EL (cell line): ENCODE measurements at places on chromosomes 4 and X.

GRCh38 chr4:173167758-173168395 is 734 bp upstream of the GALNT7 start:
- peak; percentile 45 for DNase-seq

- peak; percentile 82 for DNase-seq
Observed at GRCh38 chr4:158670975-158671664, 567 bp downstream of the C4orf46 start.

DNA sequence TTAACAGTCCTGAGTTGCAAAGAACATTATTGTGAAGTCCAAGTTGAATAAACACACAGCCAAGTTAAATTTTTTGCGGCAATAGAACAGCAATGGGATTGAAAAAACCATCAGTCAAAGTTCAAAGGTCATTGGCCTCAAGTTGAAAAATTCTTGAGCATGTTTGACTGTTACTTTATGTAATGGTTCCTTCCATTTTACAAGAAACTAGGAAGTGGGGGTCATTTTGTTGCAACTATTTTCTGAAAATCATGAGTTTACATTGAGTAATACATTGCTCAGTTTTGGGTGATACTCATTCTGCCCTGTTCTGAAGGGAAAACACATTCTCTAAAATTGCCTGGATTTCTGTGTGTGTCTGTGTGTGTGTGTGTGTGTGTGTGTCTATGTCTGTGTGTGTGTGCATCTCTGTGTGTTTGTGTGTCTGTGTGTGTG is 5.2 kb upstream of the IRF2 start:
- no peak for DNase-seq

DNA sequence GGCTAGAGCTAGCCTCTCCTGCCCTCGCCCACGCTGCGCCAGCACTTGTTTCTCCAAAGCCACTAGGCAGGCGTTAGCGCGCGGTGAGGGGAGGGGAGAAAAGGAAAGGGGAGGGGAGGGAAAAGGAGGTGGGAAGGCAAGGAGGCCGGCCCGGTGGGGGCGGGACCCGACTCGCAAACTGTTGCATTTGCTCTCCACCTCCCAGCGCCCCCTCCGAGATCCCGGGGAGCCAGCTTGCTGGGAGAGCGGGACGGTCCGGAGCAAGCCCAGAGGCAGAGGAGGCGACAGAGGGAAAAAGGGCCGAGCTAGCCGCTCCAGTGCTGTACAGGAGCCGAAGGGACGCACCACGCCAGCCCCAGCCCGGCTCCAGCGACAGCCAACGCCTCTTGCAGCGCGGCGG is at the start of gene AR:
TSS of gene AR (plus strand) at position 204 of the 400 bp plus-strand sequence. CDS start 1,126 bp downstream, outside the sequence.
- DNase-seq = peak; percentile 72

DNA sequence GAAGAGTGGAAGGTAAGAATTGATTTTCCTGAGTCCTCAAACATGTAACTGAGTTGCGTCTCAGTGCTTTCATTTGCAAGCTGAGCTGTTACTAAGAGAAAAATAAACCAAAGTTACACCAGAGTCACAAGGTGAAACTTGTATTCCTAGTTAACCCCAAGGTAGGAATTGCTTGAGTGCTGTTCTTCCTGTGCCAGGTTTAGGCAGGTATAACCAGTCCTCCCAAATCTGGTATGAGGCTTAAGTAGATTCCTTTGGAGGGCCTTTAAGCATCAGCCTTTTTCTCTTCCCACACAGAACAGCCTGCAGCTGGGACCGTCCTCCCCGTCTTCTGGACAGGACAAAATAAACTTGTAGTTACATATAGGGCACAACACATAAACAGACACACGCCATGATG is 2.3 kb upstream of the BTC start:
- DNase-seq = no peak

- no peak for DNase-seq
Observed at GRCh38 chr4:169593050-169593560, 19.3 kb downstream of the NEK1 start.

GRCh38 chrX:38036466-38036865 is 30.1 kb downstream of the SYTL5 start:
- DNase-seq = no peak

DNA sequence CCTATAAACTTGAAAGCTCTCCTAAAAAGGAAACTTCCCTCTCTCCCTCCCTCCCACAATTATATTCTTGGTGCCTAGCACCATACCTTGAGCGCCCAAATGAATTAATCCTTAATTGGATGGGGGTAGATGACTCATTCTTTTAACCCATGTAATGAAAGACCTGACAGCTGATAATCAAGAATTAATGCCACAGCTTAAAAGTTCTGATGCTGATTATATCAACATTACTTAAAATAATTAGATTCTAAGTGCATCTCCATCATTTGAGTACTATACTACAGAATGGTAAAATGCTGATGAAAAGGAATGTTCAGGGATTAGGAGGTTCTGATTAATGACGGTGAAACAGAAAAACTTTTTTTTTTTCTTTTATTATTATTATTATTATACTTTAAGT is 117.0 kb downstream of the ENOX2 start:
- DNase-seq = no peak

GRCh38 chr4:124189545-124189944 is 523.0 kb downstream of the ANKRD50 start:
- no peak for DNase-seq

- no peak for DNase-seq
Observed at GRCh38 chr4:71832049-71832448, 48.2 kb upstream of the GC start.

DNA sequence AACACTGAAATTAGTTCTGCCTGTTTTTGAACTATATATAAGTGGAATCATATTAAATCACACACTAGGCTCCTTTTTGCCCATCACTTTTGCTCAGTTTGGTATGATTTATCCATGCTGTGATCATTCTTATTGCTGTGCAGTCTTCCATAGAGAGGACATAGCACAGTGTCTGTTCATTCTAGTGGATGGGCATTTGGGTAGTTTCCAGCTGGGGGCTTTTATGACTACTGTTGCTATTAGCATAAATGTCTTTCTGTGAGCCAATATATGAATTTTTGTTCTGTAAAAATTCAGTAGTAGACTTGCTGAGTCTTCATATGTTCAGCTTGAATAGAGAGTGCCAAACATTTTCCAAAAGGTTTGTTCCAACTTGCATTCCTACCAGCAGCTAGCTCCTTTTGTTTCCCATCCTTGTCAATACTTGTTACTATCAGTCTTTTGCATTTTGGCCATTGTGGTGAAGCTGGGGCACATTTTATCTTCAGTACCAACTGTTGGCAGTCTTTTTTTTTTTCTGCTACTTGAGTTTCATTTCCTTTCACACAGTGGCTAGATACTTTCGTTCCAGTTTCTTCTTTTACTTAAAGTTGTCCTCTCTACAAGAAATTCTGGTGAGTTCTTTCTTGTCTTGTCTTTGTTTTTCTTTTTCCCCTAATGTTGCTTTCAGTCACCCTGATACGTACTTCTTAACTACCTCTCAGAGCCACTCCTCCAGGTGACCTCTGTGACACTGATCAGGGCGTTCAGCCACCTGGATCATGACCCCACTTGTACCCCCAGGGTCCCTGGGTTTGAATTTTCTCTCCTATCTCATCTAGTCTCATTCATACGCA is 87.0 kb downstream of the ANXA3 start:
- no peak for DNase-seq

DNA sequence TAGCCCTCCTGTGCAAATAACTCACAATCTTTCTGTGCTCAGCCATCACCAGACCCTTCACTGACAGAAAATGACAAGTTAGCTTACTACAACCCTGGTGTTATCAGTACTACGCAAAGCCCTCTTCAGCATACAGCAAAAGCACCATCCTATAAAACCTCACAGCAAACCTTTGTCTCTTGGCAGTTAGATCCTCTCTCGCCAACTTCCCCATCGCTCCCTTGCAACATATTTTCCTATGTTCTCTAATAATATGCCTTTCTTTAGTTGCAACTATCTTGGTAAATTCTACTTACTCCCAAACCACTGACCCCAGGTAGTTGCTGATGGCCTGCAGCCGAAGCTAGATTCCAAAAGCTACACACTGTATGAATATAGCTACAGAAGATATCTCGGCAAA is 856.9 kb upstream of the FRG1 start:
- no peak for DNase-seq

GRCh38 chrX:68748030-68748429 is 80.8 kb upstream of the EFNB1 start:
- no peak for DNase-seq

DNA sequence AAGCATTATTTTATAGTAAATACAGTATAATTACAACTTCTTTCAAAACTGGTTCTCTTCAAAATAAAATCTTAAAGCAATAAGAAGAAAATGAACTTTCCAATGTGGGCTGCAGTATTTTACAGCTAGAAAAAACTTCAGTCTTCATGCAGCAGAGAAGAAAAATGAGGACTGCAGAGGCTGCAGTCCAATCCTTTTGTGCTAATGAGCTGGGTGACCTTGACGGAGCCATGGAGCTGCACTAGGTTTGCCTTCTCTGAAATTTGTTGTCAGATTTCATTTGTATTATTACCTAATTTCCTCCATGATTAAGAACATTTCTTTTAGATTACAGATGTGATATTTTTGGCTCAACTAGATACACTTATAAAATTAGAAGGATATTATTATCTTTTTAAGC is 245.2 kb upstream of the ADAMTS3 start:
- no peak for DNase-seq

DNA sequence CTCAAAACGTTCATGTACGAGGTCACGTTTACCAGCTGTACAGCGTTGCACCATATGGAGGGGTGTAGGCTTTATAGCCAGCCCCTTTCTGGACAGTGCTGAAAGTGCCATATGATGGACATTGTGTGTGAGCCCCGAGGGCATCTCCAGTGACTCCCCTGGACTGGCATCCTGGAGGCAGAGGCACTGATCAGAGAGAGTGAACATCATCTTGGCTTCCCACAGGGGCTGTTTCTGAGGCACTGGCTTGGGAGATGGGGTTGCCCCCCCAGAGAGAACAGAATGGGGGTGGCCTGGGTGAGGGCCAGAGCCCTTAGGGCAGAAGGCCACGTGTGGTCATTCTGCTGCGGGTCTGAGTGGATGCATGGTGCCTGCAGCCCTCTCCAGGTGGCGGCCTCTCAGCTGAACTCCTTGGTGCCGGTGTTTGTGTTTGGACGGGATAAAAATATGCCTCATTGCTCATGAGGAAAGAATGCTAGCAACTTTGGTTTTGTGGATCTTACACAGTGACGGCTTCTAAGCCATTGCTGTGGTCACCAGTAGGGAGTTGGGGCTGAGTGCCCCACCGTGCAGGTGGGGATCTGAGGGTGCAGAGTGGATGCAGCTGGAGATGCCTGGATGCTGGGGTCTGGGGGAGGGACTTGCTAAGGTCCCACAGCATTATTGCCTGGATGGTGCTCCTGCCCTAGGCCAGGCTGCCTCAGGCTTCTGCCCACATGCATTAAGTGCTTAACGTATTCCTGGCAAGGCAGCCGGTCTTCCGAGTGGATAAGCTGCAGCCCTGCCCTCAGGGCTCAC is 3.4 kb downstream of the WFS1 start:
- DNase-seq = peak; percentile 94

DNA sequence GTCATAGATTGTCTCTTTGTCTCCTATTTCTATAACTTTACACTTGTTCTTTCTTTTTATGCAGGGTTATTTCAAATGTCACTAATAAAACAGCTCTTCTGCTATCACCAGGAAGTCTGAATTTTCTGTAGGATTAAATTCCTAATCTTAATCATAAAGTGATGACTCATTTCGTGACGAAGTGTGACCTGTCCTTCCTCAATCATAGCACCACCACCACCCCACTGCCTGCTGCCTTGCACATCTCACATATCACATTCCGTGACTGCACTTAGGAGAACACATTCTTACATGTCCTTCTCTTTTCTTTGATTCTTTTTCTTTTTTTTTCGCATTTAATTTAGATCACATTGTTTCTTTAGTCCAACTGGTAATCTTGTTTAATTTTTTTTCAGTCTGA is 57.7 kb upstream of the UGT2B7 start:
- peak; percentile 52 for DNase-seq

DNA sequence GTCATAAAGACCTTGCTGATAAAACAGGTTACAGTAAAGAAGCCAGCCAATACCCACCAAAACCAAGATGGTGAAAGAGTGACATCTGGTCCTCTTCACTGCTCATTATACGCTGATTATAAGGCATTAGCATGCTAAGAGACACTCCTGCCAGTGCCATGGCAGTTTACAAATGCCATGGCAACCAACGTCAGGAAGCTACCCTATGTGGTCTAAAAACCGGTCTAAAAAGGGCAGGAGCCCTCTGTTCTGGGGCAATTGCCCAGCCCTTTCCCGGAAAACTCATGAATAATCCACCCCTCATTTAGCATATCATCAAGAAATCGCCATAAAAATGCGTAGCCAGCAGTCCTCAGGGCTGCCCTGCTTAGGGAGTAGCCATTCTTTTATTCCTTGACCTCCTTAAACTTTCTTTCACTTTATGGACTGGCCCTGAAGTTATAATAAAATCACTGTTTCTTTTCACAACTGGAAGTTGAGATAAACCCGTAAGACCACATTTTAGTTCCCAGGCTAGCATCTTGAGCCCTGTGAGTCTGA is 260.5 kb upstream of the FAT1 start:
- no peak for DNase-seq

DNA sequence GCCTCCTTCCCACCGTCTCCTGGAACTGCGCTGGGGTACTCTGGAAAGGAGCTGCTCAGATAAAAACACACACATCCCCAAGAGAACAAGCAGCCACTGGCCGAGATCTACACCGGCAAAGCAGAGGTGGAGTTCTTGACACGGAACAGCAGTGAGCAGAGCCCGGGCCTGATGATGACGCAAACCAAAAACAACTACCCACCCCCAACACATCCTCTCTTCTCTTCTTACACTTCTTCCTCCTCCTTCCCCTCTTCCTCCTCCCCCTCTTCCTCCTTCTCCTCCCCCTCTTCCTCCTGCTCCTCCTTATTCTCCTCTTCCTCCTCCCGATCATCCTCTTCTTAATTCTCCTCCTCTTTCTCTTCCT is 4.6 kb downstream of the PNMA5 start:
- no peak for DNase-seq

GRCh38 chr4:99438405-99438780 is 3.3 kb upstream of the ADH7 start:
- DNase-seq = no peak

DNA sequence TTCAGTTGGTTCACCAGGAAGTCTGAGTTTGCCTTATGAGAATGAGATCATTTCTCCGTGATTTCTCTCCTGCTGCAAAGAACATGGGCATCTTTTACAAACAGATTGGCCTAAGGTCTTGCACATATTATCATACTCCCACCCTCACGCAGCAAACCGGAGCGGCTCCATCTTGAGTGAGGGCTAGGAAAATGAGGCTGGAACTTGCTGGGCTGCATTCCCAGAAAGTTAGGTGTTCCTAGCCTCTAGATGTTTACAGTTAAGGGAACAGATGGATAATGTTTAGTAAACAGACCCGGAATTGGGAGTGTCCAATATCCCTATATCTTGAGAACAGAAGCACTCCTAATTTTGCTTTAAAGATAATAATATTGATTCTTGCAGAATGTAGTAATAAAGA is 247.9 kb upstream of the VCX3A start:
- DNase-seq = no peak

- DNase-seq = peak; percentile 65
Observed at GRCh38 chr4:185039508-185040273, 21.4 kb downstream of the HELT start.

DNA sequence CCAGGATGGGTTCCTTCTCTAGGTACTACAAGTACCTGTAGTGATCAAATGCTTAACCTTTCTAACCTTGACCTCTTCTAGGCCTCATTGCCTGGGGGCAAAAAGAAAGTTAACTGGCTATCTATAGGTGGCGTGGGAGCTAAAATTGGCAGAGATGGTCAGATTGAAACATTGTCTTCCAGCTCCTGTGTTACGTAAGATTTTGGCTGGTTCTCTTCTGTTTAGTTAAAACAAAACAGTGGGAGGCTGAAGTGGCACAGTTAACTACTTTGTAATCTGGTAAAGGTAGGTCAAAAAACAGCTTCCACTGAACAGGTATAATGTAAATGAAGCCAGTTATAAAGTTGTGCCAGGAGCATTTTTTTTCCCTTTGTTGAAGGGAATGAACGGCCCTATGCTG is 115.2 kb downstream of the MBNL3 start:
- DNase-seq = no peak
